GM20000 (cell line): ENCODE measurements at places on chromosomes 6 and 20.

DNA sequence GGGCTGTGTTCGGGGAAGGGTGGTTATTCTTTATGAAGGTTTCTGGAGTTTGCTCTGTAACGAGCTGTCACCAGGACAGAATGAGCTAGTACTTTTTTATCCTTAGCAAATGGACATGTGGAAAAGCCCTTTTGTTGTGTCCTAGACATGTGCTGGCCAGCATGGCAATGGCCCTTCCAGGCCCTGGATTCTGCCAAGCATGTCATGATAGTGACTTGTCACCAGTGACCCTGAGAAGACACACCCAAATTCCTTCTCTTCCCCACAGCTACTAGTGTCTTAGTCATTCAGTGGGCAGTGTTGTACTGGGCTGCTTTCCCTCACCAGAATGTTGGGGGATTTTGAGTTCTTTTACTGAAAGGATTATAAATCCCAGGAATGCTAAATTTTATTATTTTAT is 74.0 kb upstream of the XRN2 start:
- DNase-seq = no peak

DNA sequence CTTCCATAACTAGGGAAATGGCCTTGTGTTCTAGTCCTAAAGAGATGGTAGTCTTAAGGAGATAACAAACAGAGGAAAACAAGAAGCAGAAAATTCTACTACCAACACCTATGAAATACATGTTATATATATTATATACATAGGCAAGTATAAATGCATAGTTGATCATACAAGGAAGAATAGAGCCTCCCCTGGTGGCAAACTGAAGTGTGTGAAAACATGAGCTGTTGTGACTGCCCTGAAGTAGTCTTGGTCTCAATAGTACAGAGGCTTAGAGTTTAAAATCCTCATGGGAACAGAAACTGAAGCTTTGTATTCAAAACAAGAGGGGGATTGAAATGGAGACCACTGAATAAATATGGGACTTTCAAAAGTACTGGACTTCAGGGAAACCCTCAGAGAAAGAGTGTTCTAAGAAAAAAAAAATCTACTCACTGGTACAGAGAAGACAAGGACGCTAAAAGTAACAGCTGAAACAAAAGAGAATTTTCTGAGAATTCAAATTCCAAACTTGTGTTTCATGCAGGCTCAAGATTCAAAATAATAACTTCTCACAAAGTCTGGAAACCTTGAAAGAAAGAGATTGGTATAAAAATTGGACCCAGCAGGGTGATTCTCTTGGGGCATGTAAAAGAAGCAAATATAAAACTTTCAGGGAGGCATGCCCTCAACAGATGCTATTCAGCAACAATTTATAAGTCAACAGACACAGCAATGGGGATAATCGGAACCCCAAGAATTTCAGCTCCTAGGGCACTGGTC is 59.7 kb upstream of the SAMD3 start:
- DNase-seq = peak; percentile 31

DNA sequence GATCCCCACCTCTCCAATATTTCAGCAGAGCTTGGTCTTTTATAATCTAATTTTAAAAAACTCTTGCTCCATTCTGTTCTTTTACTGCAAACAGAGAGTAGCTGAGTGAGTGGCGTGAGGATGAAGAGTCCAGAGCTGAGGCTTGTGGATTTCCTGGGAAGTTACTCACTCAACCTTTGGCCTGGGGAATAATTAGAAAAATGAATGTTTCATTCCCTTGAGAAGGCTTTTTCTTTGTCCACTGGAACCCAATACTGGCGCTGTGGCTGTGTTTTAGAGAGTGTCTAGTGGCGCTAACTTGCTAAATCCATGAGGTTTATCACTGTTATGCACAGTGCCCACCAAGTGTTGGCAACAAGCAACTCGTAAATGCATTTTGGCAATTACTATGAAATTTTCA is 251.5 kb downstream of the HIVEP2 start:
- no peak for DNase-seq

DNA sequence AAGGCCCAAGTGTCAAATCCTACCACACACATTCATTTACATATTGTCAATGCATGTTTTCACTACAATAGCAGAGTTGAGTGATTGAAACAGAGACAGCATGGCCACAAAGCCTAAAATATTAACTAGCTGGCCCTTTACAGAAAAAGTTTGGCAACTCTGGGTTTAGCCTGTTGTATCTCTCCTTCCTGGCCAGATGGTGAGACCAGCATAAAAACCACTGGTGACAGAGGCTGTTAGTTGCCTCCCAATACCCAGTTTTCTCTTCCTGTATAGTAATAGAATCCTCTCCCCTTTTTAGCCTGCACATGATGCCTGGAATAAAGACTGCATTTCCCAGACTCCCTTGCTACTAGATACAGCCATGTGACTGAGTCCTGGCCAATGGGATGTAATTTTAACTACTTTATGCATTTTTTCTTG is 100.0 kb upstream of the TAB2 start:
- no peak for DNase-seq

GRCh38 chr20:25477014-25477882 is 69.8 kb downstream of the GINS1 start:
- DNase-seq = no peak

DNA sequence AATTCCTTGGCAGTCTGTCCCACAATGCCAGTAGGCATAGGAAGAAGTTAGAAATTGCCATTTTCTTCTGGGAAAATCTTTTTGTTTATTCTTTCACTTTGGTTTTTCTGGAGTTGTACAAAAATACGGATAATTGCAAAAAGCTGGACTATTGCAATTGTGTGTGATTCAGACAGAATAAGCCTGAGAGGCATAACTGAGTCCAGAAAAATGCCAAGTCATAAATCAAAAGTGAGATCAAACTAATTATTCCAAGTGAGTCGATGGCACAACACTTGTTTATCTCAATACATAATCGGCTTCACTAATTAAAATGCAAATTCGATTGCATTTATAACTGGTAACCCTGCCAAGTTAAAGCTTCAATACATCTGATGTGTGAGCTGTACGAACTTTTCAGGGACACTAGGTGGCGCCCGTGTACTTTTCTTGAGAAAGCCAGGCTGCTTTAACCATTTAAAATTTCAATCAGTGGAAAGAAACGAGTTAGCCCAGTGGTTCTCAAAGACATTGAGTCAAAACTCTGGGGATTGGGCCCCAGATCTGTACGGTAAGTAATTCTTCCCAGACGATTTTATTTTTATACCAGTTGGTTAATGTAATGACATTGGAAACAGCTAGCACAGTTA is 102.6 kb downstream of the LAMP5 start:
- DNase-seq = peak; percentile 48

DNA sequence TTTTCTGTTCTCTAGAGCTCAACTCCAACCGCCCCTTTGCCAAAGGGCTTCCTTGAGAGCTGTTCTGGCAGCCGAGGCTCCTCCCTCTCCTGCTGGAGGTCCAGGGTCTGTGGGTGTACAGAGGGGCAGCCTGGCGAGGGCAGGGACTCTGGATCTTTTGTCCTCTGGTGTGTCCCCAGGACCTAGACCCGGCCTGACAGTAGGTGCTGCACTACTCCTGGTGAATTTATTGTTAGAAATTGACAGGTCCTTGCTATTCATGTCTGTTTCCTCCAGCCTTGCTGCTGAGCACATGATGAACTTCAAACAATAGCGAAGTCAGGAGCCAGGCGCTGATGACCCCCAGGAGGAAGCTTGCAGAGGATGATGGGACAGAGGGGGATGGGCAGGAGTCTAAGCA is 234.7 kb upstream of the SULF2 start:
- DNase-seq = no peak

DNA sequence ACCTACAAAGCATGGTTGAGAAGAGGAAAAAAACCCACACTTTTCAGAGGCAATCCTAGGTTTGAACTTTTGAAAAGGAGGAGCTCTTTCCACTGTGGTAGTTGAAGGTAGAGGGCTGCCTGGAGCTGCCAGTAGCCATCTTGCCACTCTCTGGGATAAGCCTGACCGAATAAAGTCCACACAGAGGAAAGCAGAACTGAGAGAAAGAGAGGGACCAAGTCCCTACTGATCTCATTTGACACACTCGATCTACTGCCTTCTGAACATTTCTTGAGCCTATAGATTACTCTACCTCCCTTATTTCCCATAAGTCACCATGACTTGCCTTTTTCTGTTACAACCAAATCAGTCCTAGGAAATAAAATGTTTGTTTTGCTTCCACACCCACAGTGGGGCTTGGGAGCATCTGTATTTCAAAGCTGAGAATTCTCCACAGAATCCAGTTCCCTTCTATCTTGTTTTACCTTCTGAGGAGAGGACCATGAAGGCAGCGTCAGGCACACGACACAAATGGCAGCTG is 147.0 kb upstream of the PTPRK start:
- DNase-seq = no peak

- peak; percentile 65 for DNase-seq
Observed at GRCh38 chr20:48740712-48741111, 87.1 kb downstream of the PREX1 start.

- DNase-seq = peak; percentile 62
Observed at GRCh38 chr20:49245921-49246740, 26.9 kb downstream of the DDX27 start.

DNA sequence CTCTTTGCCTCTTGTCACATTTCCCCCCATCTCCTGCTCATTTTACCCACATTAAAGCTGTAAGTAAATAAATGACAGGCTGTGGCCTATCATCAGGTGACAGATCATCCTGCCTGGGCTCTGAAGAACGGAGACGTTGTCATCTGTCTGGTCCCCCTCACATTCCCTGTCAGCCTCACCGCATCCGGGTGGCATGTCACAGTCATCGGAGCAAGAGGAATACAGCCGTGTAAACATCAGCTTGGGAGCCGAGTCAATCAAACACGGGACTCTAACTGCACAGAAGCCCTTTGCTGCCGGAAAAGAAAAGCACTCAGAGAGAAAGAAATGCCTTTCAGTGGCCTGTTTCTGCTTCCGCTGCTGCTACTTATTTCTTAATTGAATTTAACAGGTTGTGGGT is 371.9 kb upstream of the ID4 start:
- no peak for DNase-seq

- DNase-seq = no peak
Observed at GRCh38 chr20:32600681-32601237, 15.6 kb upstream of the NOL4L start.

DNA sequence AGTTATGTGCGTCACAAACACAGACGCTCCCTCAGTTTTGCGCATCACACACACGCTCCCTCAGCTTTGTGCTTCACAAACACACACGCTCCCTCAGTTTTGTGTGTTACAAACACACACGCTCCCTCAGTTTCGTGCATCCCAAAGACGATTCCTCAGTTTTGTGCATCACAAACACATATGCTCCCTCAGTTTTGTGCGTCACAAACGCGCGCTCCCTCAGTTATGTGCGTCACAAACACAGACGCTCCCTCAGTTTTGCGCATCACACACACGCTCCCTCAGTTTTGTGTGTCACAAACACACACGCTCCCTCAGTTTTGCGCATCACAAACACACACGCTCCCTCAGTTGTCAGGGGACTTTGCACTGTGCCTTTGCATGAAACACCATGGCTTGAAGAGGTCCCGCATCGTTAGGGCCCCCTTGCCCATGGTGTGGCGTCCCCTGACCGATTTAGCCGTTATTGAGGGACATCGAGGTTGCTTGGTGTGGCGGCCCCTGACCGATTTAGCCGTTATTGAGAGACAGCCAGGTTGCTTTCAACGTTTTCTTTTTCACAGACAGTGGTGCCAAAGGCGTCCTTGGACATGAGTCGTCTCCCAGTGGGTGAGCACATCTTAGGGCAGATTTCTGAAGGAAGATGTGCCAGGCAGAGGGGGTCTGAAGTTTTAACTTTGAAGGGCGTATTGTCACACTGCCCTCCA is 28.1 kb upstream of the MYT1 start:
- DNase-seq = no peak

- DNase-seq = no peak
Observed at GRCh38 chr6:27049863-27050781, 197.4 kb upstream of the PRSS16 start.

- DNase-seq = no peak
Observed at GRCh38 chr6:5674141-5674540, 332.6 kb downstream of the NRN1 start.

DNA sequence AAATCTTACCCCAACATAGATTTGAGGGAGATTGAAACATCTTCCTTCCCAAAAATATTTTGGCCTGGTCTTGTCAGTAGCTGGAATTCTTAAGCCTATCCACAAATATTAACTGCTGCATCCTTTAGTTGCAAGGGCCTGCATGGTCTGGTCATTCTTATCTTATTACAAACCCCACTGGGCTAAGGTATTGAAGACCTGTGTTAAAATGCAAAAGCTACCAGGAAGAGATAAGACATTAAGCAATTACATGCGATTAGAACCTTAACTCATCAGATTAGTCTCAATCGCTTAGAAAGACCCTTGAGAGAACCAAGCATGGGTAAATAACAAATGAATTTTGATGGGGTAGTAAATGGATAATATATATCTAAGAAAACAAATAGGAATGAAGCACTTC is 426.6 kb downstream of the FRK start:
- DNase-seq = no peak
